ENCODE measurements at places on chromosomes 7 and 10. TPM values are rescaled to one million over a fixed set of nuclear protein-coding genes. Genes with fewer than 3 reads are reported as not detected.

PON1 gene
- 42.2 TPM for polyA plus RNA-seq

DDX21 gene
- 15.8 TPM for polyA plus RNA-seq

COL1A2 gene
- 2,013 TPM for polyA plus RNA-seq

GRM3 gene
- polyA plus RNA-seq, result 0.13 TPM

- H3K27me3 ChIP-seq, result no peaks in the 10 kb centered on the region
- H3K36me3 ChIP-seq, result no peaks in the 10 kb centered on the region
- H3K4me1 ChIP-seq, result no peaks in the 10 kb centered on the region
- no peak overlapping the region for H3K27ac ChIP-seq
- H3K4me3 ChIP-seq, result no peak overlapping the region
- DNase-seq, result no peak
Observed at GRCh38 chr10:4778761-4779160, 47.2 kb upstream of the AKR1E2 start.

GRCh38 chr10:6615971-6616370, 35.9 kb upstream of the PRKCQ start:
- H3K4me1 ChIP-seq, result no peaks in the 10 kb centered on the region
- H3K36me3 ChIP-seq, result no peaks in the 10 kb centered on the region
- H3K4me3 ChIP-seq, result no peak overlapping the region

DNA sequence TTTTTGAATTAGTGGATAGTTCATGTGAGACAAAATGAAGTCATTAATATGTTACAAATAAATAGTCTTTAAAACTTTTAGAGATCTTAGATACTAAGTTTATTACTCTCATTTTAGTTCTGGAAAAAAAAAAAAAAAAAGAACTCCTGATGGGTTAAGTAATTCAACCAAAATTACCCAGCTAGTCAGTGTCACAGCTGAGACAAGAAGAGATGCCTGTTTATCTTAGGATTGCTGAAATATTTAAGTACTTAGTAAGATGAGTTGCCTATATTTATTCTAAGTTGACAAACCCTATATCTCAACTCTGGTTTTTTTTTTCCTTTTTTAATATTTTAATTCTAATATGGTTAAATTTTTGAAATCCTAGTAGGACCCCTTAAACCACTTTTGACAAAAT, 781.0 kb upstream of the LRRN3 start:
- no peak overlapping the region for H3K27ac ChIP-seq
- no peak for DNase-seq
- no peaks in the 10 kb centered on the region for H3K36me3 ChIP-seq
- no peaks in the 10 kb centered on the region for H3K4me1 ChIP-seq
- no peaks in the 10 kb centered on the region for H3K27me3 ChIP-seq
- H3K4me3 ChIP-seq, result no peak overlapping the region

GRCh38 chr10:32139223-32140073, 83.2 kb upstream of the KIF5B start:
- no peaks in the 10 kb centered on the region for H3K36me3 ChIP-seq
- H3K4me1 ChIP-seq, result no peaks in the 10 kb centered on the region
- H3K27me3 ChIP-seq, result no peaks in the 10 kb centered on the region
- peak overlapping the region; percentile 30 for H3K27ac ChIP-seq

GRCh38 chr10:74683067-74683466, 143.3 kb upstream of the KAT6B start:
- peaks cover 11% of the 10 kb centered on the region for H3K4me1 ChIP-seq
- DNase-seq, result no peak
- no peak overlapping the region for H3K4me3 ChIP-seq
- no peak overlapping the region for H3K27ac ChIP-seq
- no peaks in the 10 kb centered on the region for H3K36me3 ChIP-seq
- H3K27me3 ChIP-seq, result no peaks in the 10 kb centered on the region

DNA sequence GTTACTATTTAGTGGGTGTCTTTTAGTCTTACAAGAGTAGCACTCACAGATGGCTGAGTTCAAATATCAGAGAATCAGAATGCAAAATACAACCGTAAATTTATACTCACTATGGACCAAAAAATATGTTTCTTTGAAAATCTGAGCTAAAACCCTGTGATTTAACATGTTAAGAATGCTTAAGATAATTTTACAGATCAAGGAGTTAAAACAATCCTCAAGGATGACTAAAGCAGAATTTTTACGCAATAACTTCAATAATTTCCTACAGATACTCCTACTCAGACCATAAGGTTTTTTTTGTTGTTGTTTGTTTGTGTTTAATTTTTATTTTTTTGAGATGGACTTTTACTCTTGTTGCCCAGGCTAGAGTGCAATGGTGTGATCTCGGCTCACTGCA, 47.9 kb upstream of the CCDC6 start:
- H3K36me3 ChIP-seq, result no peaks in the 10 kb centered on the region
- H3K4me3 ChIP-seq, result no peak overlapping the region
- H3K27me3 ChIP-seq, result no peaks in the 10 kb centered on the region
- H3K27ac ChIP-seq, result no peak overlapping the region
- no peak for DNase-seq
- no peaks in the 10 kb centered on the region for H3K4me1 ChIP-seq

DNA sequence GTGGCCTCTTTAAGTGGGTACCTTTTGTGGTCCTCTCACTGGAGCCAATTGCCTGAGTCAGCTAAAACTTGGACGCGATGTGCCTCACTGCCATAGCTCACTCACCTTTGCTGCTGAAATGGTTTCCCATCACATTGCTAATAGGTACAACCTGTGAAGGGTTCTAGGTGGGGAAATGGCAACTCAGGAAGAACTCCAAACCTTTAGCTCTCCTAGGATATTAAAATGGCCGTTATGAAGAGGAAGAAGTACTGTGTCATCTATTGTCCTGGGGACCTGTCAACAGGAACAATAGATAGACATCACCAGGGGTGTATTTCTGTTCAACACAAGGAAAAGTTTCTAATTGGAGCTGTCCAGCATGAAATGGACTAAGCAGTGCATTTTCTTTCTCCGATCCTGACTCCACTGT, 1.2 kb upstream of the ZNF655 start:
- peak overlapping the region; percentile 99 for H3K27ac ChIP-seq
- peaks cover 22% of the 10 kb centered on the region for H3K4me1 ChIP-seq
- no peak for DNase-seq
- H3K36me3 ChIP-seq, result no peaks in the 10 kb centered on the region
- H3K27me3 ChIP-seq, result no peaks in the 10 kb centered on the region
- peak overlapping the region; percentile 64 for H3K4me3 ChIP-seq

DNA sequence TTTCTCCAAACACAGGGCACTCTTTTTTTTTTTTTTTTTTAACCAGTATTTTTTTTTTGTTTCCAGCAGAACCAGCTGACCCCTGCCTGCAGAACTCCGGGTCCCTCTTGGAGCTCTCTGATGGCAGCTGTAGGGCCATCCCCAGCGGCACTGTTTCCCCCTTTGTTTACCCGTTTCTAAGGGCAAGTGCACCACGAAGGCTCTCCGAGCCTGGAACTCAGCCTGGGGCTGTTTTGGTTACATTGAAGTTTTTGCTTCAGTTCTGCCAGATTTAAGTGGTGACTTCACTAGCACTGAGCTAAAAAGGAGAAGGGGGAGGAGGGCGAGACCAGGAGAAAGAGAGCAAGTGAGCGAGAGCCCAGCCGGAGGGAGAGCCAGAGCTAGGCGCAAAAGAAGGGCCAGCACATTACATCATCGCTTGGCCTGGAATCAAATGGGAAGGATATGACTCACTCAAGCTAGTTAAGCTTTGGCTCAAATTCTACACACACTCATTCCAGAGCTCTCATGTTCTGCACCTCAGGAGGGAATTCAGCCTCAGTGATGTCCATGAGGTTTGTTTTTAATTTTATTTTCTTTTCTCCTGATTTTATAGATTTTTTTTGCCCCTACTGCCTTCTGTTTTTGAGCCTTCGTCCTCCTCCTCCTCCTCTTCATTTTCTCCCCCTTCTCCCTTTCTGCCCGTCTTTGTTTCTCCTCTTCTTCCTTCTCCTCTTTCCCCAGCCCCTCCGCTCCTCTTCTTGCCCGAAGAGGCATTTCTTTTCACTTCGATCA, 272.3 kb downstream of the TRIL start:
- H3K4me3 ChIP-seq, result peak overlapping the region; percentile 46
- H3K27me3 ChIP-seq, result no peaks in the 10 kb centered on the region
- DNase-seq, result peak; percentile 95
- peak overlapping the region; percentile 93 for H3K27ac ChIP-seq
- H3K36me3 ChIP-seq, result no peaks in the 10 kb centered on the region

- no peak for DNase-seq
- H3K4me3 ChIP-seq, result no peak overlapping the region
- no peaks in the 10 kb centered on the region for H3K27me3 ChIP-seq
- peaks cover 14% of the 10 kb centered on the region for H3K4me1 ChIP-seq
- H3K27ac ChIP-seq, result no peak overlapping the region
Observed at GRCh38 chr7:135666156-135666555, 3.8 kb downstream of the STMP1 start.

DNA sequence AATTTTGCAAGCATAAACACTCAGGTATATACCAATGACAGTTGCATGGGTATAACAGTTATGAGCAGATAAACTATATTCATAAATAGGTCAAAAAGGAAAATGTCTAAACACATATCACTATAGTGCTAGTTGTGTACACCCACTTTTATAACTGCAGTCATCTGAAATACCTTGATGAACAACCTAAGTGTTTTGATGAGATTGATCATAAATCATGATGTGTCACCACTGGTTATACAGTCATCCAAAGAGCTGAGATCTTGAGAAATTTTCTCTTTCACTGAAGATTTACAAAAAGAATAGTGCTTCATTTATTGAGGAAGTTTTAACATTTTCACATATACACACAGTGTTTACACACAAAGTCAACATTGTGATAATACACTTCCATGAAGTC, 78.6 kb upstream of the SLC25A13 start:
- DNase-seq, result no peak
- no peaks in the 10 kb centered on the region for H3K4me1 ChIP-seq
- H3K27ac ChIP-seq, result no peak overlapping the region
- H3K36me3 ChIP-seq, result no peaks in the 10 kb centered on the region
- no peaks in the 10 kb centered on the region for H3K27me3 ChIP-seq

DNA sequence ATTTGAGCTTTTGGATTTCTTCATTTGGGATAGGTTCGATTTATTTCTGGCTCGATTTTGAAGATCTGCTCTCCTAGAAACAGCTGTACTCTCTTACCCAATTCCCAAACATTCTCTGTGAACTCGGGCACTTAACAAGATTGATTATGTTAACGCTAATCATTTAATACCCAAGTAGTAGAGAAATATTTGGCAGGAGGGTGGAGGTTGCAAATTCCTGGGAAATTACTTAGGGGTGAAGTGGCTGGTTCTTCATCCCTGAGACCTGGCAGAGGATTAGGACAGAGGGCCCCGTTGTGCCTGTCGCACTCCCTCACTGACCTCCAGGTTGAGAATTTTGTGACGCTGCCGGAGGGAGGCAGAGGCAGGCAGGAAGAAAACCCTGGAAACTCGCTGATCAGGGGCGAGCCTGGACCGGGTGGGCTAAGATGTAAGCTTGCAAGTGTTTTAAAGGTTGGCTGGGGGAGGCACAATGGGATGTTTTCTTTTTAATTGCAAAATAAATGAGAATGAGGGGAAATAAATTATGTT, 182.6 kb downstream of the TCF7L2 start:
- DNase-seq, result no peak
- H3K27me3 ChIP-seq, result no peaks in the 10 kb centered on the region
- peak overlapping the region; percentile 9 for H3K27ac ChIP-seq
- H3K36me3 ChIP-seq, result no peaks in the 10 kb centered on the region

DNA sequence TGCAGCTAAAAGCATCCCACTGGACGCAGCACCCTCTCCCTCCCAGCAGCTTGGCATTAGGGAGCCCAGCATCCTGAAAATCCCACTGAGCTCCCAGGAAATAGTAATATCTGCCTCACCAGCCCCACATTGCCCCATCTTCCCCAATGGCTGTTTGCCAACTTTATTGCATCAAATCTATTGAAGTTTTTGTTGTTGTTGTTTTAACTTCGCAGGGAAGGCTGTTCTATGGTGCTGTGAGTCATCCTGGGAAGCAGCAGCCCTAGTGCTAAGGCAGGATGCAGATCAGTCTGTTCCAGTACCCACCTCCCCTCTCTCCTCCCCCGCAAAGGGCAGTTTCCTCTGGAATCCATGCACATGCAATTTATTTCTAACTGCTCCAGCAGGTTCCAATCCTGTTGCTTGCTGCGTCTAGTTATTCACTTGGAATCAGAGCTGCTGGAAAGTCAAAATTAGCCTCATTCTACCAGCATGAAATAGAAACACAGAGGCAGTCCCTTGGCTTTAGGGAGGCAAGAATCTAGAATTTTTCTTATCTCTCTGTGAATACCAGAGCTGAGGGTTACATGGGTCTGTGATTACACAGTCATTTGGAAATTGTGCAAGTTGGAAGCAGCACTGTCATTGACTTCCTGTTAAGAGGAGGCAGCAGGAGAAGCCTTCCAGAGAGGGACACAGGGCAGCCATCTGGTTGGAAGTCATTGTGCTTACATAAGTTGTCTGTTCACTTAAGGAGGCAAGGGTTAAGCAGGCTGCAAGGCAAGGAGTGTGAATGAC, 115.9 kb upstream of the CACUL1 start:
- no peaks in the 10 kb centered on the region for H3K27me3 ChIP-seq
- H3K36me3 ChIP-seq, result no peaks in the 10 kb centered on the region
- DNase-seq, result peak; percentile 78
- peaks cover 22% of the 10 kb centered on the region for H3K4me1 ChIP-seq
- H3K27ac ChIP-seq, result peak overlapping the region; percentile 82

- DNase-seq, result peak; percentile 16
- peaks cover 23% of the 10 kb centered on the region for H3K4me1 ChIP-seq
- H3K36me3 ChIP-seq, result no peaks in the 10 kb centered on the region
- H3K27ac ChIP-seq, result no peak within 1 kb of the TSS
- H3K27me3 ChIP-seq, result peaks cover 94% of the 10 kb centered on the region
- H3K4me3 ChIP-seq, result peak within 1 kb of the TSS; percentile 32
Observed at GRCh38 chr7:49773218-49773935, at the start of gene VWC2. VWC2 (plus strand) TSS chr7:49773638; CDS start chr7:49775436, 1,798 bp downstream.

DNA sequence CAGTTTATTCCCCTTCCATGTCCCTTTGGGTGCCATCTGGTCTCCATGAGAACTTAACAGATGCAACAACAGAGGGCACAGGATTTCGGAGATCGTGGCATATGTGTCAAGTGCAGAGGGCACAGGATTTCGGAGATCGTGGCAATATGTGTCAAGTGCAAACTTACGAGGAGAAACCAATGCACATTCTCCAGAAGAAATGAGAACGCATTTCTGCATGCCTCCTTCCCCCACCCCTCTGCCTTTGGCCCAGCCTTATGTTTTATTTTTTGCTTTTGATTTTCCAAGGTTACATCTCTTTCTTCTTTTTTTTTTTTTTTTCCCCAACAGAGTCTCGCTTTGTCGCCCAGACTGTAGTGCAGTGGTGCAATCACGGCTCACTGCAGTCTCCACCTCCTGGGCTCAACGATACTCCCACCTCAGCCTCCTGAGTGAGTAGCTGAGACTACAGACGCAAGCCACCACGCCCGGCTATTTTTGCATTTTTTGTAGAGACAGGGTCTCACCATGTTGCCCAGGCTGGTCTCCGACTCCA, 586 bp upstream of the ANKRD26 start:
- H3K4me3 ChIP-seq, result peak overlapping the region; percentile 3
- no peaks in the 10 kb centered on the region for H3K36me3 ChIP-seq
- peak overlapping the region; percentile 51 for H3K27ac ChIP-seq
- peaks cover 8% of the 10 kb centered on the region for H3K4me1 ChIP-seq

- H3K4me3 ChIP-seq, result no peak overlapping the region
- no peaks in the 10 kb centered on the region for H3K4me1 ChIP-seq
- no peaks in the 10 kb centered on the region for H3K36me3 ChIP-seq
- H3K27ac ChIP-seq, result no peak overlapping the region
- no peak for DNase-seq
Observed at GRCh38 chr7:105130048-105130447, 116.0 kb downstream of the KMT2E start.

All from hepatocyte (in vitro differentiated cells).